Nephron progenitor cell (in vitro differentiated cells): ENCODE measurements at places on chromosomes 12 and 14.

- peak; percentile 73 for DNase-seq
These were observed 28.6 kb downstream of the PIGH start for GRCh38 chr14:67571275-67571990.

GRCh38 chr12:78183824-78184223 is 353.1 kb downstream of the NAV3 start:
- DNase-seq: no peak

- no peak for DNase-seq
These were observed 59.7 kb downstream of the SLC38A1 start for GRCh38 chr12:46209170-46209569.

DNA sequence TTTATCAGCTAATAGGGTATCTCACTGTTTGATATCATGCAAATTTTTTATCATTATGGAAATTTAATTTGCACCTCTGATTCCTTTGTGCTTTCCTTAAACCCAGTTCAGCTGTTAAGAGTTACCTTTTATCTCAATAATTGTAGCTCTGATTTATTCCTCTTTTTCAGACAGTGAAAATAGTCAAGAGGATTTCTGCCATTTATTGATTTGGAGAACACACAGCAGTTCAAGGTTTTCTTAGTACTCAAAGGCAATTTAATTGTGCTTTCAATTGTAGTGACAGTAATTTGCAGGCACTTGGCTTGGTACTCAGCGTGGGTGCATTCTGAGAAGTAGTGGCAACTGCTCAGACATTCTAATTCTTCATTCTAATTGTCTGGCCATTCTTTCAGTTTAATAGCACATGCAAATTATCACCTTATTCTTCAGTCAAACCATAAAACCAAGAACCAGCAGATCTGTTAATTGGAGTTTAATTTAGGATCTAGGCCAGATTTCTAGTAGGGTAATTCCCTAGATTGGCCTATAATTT is 709.3 kb downstream of the RPS29 start:
- DNase-seq: no peak

GRCh38 chr14:77353469-77354141 is 23.3 kb downstream of the TMED8 start:
- DNase-seq: no peak
